ENCODE measurements at places on chromosomes 11 and 22.

- DNase-seq, result no peak
Measured at GRCh38 chr11:17369684-17370243, 18.2 kb downstream of the NCR3LG1 start.

DNA sequence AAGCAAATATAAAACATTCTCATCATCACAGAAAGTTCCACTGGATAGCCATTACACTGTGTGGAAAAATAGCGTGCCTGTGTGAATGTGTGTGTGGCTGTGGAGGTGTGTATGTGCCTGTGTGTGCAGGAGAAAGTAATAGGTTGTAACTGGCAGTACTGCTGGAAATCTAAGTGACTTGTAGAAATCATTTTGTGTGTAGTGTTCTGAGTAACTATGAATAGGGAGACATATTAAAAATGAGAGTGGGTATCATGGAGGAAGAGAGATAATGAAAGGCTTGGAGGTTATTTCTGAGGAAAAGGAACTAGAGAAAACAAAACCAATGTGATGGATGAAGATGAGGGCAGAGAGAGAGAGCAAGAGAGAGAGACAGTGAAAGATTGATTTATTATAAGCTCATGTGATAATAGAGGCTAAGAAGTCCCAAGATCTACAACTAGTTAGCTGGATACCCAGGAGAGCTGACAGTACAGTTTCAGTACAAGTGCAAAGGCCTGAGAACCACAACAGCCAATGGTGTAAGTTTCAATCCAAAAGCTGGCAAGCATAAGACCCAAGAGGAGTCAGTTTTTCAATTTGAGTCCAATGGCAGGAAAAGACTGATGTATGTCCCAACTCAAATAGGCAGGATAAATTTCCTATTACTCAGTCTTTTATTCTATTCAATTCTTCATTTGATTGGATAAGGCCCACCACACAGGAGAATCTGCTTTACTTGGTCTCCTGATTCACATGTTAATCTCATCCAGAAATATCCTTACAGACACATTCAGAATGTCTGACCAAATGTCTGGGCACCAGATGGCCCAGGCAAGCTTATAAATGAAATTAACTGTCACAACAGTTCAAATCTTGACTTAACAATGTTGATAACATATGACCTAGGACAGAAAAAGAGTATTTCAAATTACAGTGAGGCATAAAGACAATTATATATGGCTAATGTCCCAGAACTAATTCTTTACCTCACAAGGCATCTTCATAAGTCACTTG is 14.9 kb downstream of the KBTBD3 start:
- no peak for DNase-seq

GRCh38 chr22:47407461-47408025 is 645.1 kb downstream of the TBC1D22A start:
- DNase-seq, result no peak

- no peak for DNase-seq
Measured at GRCh38 chr11:68337399-68337835, 25.0 kb downstream of the LRP5 start.

DNA sequence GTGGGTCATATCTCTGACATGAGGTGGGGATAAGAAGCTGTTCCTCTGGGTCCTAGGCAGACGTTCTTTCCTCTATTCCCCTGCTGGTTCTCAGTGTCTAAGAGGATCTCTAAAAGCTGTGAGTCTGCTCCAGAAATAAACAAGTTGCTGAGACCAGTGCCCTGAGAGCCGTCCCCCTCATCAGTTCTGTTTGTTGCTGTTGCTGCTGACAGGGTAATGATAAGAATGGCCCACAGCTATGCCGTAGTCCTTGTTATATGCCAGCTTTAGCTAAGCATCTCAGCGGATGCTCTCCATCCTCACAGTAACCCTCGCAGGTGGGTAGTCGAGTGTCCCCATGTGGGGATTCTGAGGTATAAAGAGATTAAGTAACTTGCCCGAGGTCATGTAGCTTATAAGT is 23.5 kb upstream of the ST14 start:
- DNase-seq, result no peak

DNA sequence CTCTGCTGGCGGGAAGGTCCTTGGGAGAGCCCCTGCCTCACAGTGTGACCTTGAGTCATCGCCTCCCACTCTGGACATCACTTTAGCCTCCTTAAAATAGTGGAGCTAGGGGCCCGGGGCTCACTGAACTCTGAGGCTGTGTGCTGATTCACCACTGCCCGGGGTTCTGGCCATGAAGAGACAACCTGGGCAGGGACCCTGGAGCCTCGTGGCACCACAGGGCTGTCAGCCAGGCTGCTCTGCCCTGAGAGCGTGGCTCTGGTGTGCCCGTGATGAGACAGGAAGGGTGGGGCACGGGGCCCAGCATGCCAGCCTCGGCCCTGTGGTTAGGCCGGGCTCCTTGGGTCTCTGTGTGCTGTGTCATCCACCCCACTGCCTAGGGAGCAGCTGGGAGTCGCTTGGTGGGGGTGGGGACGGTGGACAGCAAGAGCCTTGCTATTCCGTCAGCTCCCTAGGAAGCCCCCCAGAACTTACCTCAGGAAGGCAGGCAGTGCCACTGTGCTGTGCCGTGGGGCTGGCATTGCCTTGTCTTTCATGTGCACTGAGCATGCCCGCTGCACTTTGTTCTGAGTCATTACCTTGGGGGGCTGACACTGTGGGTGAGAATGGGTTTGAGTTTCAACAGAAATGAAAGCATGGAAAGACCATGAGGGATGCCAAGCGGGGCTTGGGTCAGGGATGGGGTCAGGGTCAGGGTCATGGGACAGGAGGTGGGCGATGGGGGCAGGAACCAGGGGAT is 31.7 kb downstream of the TPCN2 start:
- no peak for DNase-seq

DNA sequence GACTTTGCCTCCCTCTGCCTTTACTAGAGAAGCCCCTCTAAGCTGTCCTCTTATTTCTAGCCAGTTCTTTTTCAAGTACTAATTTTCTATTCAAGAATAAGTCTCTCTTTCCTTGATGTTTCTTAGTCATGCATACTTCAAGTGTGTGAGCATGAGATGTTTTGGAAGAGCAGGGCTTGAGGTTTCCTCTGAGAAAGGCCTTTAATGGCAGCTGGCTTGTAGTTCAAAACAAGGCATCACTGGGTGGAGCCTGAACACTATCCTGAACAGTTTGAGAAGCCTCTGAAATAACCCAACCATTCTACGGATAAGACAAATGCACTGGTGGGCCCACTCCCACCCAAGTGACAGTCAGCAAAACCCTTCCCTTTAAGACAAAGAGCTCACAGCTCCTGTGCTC is 37.6 kb downstream of the CLDN25 start:
- no peak for DNase-seq

DNA sequence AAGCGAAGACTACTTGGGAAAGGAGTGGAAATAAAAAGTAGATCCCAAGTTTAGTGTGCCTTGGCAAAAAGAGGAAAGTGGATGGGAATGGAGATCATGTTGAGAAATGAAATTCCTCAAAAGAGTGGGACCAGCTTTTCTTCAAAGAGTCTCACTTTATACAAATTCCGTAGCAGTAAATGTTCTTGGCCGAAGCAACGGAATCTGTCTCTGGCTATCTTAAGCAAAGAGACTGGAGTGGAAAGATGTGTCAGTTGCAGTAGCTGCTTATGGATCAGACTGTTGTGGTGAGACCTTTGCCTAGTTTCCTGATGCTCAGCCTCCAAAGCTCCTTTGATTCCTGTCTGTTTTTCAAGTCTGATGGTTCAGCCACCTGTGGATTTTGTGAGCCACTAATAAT is 73.6 kb downstream of the CSTPP1 start:
- DNase-seq, result no peak

- DNase-seq, result no peak
Measured at GRCh38 chr11:64969209-64969608, 2.7 kb downstream of the MAJIN start.

DNA sequence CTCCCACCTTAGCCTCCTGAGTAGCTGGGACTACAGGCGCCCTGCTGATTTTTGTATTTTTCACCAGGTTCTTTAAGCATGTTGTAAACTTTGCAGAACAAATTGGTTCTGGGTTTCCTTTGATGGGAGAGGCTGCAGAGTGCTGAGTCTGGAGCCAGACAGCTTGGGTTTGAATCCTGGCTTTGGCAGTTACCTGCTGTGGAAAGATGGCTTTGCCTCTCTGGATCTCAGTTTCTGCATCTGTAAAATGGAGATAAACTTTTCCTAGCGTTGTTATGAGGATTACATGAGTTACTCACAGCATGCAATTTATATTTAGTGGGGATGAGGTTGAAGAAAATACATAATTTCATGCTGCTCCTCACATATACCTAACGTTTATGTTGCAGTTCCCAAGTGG is 19.1 kb downstream of the ZNRF3 start:
- DNase-seq, result no peak

- DNase-seq, result no peak
Measured at GRCh38 chr11:368414-369335, 624 bp upstream of the B4GALNT4 start.

GRCh38 chr11:84524422-84525051 is 1102.6 kb downstream of the DLG2 start:
- no peak for DNase-seq

DNA sequence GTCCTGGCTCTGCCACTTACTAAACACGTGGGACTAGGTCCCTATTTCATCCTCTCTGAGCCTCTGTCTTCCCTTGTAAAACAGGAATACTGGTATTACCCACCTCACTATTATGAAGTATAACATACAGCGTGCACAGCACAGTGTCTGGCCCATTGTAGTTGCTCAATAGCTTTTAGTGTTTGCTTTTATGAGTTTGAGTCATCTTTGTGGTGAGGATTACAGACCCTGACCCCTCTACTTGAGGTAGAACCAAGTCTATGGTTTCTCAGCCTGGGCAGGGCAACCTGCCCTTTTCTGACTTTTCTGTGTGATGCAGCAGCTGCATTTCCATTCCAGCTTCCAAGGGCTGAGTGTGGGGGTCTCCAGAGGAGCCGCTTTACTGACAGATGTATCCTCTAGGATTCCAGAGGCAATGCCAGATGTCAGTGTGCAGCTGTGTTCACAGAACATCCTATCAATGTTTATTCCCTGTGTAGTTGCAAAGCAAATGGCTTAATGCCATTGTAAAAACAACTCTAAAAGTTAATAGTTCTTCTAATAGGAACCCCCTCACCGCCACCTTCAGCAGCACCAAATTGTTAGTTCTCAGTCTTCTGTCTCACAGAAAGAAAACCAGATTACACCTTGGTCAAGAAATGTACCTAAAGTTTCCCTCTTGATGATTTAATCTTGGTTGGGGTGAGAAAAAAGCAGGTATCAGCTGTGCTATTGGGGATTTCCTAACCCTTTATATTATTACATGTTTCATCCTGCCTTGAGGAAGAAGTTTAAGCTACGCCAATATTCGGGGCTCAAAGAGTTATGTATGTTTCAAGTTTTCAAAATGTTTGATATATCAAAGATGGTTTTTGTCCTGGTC is 16.8 kb downstream of the PRR5L start:
- no peak for DNase-seq

DNA sequence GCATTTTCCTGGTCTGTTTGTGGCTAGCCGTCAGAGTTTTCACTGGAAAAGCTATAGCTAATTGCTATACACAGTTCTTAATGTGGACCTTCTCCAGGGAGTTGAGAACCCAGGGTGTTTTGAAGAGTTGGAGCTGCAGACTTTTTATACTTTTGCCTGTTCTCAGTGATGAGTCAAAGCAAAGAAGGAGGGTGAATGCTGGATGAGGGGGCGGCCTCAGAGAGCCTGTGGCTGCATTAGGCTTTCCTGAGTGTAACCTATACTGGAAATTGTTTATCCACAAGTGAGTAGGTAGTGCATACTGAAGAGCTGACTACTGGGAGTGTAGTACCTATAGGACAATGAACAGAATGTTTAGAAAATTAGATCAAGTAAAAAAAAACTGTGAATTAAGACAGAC is 79.7 kb upstream of the HORMAD2 start:
- DNase-seq, result peak; percentile 39

- DNase-seq, result no peak
Measured at GRCh38 chr11:130839981-130840666, 76.2 kb downstream of the SNX19 start.

GRCh38 chr22:50061141-50061823 is 3.2 kb upstream of the TTLL8 start:
- DNase-seq, result no peak

- no peak for DNase-seq
Measured at GRCh38 chr11:65861165-65861505, 902 bp downstream of the MUS81 start.

GRCh38 chr22:50198624-50199017 is 2.2 kb upstream of the SELENOO start:
- no peak for DNase-seq

DNA sequence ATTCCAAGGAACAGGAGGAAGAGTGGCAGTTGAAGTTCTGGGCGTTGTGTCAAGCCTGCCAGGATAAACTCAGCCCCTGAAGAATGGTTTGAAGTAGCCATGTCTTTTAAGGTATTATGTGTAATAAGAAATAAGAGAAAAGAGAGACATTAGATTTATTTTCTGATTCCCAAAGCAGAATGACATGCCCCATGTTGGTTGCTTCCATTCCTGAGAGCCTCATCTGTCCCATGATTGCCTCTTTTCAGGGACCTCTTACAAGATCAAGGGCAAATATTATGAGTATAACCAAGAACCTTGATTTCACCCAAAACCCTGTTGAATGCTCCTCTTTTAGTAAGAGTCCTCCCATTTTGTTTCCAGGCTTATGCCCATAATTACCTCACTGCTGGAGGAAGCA is at the start of gene OR8D2:
Gene OR8D2, minus strand, starts transcription at position 101 of the 400 bp plus-strand sequence. Its CDS starts 0 bp downstream, at position 101.
- DNase-seq, result no peak

DNA sequence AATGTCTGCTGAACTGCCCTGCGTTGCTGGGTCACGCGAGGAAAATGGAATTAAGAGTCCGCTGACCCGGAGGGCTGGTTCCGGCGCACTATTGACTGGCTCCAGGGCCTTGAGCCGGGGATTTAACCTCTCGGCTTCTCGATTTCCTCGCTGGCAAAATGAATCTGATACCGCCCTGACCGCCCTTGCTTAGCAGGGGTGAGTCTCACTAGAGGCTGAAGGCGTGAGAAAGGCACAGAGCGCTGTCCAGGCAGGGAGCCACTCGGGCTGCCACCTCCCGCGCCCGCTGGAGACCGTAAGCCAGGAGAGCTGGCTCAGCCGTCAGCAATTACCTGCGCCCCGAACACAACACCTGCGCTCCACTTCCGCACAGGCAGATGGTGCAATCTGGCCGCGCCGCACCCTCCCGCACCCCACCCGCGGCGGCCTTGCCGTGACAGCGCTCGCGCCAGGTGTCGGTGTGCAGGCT is 65.6 kb downstream of the BUD13 start:
- no peak for DNase-seq

GRCh38 chr11:47995360-47995769 is 15.0 kb downstream of the PTPRJ start:
- DNase-seq, result no peak

- DNase-seq, result peak; percentile 75
Measured at GRCh38 chr11:122101625-122102291, 14.3 kb downstream of the BLID start.

- DNase-seq, result no peak
Measured at GRCh38 chr22:25660336-25660735, 81.7 kb upstream of the MYO18B start.
